A549 (cell line): ENCODE measurements at places on chromosomes 13 and 19. TPM values are rescaled to one million over a fixed set of nuclear protein-coding genes. Genes with fewer than 3 reads are reported as not detected.
A peak's percentile ranks its signal among the peaks of the same experiment; 100 is the strongest.

Gene RNF113B
- polyA plus RNA-seq, result not detected in 3 replicates

Gene ZNF737
- polyA plus RNA-seq, result 0.03 to 0.15 TPM (median 0.05 TPM) in 3 replicates

DNA sequence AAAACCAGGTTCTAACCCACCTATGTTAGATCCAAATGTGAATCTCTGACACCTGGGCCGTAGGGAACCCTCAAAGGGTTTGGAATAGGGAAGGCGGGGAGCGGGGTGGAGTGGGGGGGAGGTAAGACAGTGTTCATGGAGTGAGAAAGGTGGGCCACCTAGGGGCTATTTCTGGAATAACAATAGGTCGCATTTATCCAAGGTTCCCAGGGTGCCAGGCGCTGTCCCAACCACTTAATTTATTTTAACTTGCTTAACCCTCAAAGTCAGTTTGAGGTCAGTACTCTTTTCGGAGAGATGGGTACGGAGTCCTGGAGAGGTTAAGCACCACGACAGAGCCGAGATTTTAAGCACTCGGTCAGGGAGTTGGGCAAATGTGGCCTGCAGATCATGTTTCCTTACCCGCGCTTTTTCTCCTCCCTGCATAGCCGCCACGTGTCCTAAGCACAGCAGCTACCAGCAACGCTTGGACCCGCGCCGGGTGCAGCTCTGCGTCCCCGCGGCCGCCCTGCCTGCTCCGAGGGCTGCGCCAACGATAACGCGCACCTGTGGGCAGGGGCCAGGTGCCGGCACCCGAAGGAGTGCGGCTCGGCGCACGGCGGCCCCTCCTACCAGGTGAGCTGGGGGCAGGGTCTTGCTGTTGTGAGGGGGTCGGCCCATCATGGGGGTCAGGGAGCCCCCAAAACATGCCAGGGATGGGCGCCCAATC lies 25.0 kb upstream of the FXYD3 start:
- peak; percentile 99 for DNase-seq

GRCh38 chr13:110885966-110886869 lies 28.7 kb downstream of the ANKRD10 start:
- DNase-seq, result no peak

- no peak for DNase-seq
Measured at GRCh38 chr19:5189318-5189607, 151.3 kb downstream of the PTPRS start.

DNA sequence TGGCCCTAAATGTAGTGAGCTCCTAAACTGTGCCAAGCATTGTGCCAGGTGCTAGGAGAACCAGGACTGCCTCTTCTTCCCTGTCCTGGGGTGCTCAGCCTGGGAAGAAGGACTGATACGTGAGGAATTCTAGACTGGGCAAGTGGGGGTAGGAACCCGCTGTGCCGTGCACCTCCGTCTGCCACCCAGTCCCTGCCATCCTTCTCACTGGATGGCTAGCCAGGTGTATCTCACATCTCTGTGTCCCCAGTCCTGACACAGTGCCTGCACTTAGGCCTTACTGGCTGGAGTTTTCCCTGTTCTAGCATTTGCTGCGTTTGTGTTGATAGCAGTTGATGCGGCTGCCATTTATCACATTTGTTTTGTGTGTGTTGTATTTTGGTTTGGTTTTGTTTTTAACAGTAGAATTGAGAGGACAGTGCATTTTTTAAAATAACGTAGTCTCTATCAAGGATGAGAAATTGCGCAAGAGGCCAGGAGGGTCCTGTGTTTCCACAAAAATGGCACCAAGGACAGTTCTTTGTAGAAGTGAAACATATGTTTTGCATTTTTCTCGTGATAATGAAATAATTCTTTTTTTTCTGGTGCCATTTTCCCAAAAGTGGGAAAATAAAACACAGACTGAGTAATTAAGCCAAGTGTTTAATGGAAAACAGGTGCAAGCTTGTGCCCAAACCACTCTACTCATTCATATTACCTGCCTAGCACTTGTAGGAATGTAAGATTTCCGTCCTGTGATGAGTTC lies 4.7 kb upstream of the GPR183 start:
- no peak for DNase-seq

- no peak for DNase-seq
Measured at GRCh38 chr13:75812751-75813181, 176.6 kb downstream of the LMO7 start.

GRCh38 chr13:24251525-24251924 lies 57.9 kb upstream of the C1QTNF9 start:
- no peak for DNase-seq

DNA sequence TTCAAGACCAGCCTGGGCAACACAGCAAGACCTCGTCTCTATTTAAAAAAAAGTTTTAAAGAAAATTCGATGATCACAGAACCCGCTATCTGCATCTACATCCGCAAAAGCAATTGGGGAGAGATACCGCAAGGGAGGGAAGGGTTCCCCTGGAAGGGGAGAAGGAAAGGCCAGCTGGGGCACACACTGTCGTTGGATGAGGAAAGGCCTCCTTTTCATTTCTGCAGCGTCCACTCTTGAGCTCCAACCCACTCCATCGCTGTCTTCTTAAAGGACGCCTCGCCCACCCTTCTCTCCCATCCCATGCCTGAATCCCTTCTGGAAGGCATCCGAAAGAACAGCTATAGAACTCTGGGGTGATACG lies 3.2 kb upstream of the PRKCG start:
- peak; percentile 58 for DNase-seq

- no peak for DNase-seq
Measured at GRCh38 chr19:35879068-35879467, 10.7 kb downstream of the APLP1 start.
